ENCODE measurements at places on chromosomes 4 and X.
A peak's percentile ranks its signal among the peaks of the same experiment; 100 is the strongest.

GRCh38 chrX:140572724-140573123 is 67.9 kb upstream of the SOX3 start:
- no peak for DNase-seq

GRCh38 chrX:2501559-2502102 is 855 bp upstream of the DHRSX start:
- DNase-seq: no peak

GRCh38 chrX:118824173-118824730 is 628 bp downstream of the ZCCHC12 start:
- DNase-seq: no peak

- DNase-seq: no peak
Measured at GRCh38 chr4:85736571-85736970, 261.6 kb downstream of the ARHGAP24 start.

- peak; percentile 77 for DNase-seq
Measured at GRCh38 chrX:109732807-109733612, at the start of gene ACSL4. TSS of gene ACSL4 (minus strand) at chrX:109733257. CDS start at chrX:109683363, 49,894 bp downstream.

- DNase-seq: no peak
Measured at GRCh38 chrX:143095816-143096215, 70.1 kb downstream of the SPANXN4 start.

GRCh38 chrX:10833299-10834169 is 213.1 kb upstream of the MID1 start:
- no peak for DNase-seq

- no peak for DNase-seq
Measured at GRCh38 chr4:2702361-2702760, 53.8 kb downstream of the TNIP2 start.

- DNase-seq: no peak
Measured at GRCh38 chr4:40340030-40340429, 4.9 kb downstream of the CHRNA9 start.

DNA sequence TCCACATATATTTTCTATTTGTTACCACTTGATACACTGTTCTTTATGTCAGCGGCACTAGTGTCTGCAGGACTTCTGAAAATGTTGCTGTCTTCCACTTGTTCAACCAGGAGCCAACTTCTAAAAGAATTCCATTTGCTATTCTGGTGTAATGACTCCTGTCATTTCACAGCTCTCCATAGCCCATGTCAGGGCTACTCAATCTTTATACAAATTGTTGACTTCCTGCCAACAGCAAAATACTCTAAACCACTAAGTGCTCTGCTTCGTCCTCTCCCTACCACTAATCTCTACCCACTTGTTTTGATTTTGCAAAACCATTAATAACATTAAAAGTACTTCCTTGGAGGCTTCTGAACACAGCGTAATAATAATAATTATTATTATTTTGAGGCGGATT is 7.2 kb downstream of the CTSO start:
- no peak for DNase-seq

- no peak for DNase-seq
Measured at GRCh38 chrX:109926118-109926517, 76.8 kb upstream of the TMEM164 start.

DNA sequence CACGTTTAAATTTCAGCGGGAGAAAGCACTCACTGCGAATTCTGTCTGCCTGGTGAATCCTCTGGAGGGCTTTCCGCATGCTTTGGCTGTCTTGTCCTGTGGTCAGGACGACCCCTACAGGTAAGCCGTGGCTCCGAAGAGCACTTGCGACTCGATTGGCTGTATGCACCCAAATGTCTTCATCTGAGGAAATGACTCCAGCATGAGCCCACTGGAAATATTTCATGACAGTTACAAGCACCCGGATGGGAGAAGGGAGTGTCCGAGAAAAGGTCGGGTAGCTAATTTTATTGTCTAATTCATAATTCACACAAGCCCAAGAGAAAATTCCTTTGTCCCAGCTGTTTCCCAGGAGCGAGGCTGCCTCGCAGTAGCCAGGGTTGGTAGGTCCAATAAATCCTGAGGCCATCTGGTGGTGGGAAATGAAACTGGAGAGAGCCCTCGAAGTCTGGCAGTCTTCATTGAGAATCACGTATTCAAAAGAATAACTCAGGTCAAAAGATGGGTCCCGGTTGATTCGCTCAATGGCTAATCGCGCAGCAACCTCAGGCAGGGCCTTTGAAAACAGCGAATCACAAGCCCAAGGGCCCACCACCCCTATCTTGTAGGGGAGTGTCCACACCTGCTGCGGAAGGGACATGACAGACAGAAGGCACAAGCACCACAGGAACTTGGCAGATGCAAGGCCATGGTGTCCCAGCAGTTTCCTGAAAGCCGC is 6.6 kb downstream of the GUCY2F start:
- DNase-seq: no peak

DNA sequence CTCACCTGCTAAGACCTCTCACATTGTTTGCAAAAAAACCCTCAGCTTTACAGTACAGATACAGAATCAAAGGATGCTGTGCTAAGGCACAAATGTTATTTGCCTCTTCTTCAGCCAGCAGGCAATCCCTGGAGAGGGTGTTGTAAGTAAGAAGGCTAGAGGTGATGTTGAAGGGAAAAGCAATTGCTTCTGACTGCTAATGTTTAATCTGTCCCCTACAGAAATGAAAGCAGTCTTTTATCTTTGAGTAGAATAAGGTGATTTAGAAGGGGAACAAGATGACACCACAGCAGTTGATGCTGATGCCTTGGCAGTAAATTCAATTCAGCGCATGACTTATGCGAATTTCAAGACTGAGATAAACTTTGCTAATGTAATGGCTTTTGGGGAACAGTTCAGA is 1064.8 kb upstream of the IGFBP7 start:
- no peak for DNase-seq

GRCh38 chr4:8643441-8643840 is 50.9 kb downstream of the CPZ start:
- no peak for DNase-seq

DNA sequence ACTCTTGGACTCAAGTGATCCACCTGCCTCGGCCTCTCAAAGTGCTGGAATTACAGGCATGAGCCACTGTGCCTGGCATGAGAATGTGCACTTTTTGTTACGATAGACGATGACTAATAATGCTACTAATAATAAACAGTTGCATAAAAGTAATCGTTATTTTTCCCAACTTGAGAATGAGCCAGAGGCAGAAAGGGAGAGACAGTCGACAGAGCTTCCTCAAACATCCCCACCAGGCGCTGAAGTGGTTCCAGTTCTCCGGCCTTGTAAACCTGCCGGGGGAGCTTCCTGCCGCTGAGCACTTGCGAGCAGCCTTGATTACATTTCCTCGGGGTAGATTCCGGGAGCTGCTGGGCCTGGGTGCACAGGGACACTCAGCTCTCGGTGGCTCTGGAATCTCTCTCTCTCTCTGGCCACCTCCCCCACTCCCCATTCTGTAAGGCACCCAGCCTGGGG is 8.9 kb upstream of the HTRA3 start:
- DNase-seq: no peak

DNA sequence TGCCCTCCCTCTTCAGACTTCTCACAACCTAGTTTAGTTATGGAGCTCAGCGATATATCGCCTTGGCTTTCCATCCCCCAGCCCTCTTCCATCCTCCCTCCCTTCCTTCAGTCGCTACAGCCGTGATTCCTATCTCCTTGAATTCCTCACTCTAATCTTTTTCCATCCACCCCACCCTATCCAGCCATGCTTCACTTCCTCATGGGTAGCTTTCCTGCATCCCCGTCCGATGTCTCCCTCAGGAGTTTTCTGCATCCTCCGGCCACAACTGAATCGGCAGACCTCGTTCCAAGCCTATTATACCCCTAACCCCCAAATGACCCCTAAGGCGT is 456 bp downstream of the SNX12 start:
- DNase-seq: no peak

- DNase-seq: no peak
Measured at GRCh38 chr4:153420361-153420760, 45.8 kb upstream of the TMEM131L start.

GRCh38 chrX:120823556-120823955 is 52.1 kb downstream of the CT47B1 start:
- DNase-seq: no peak

DNA sequence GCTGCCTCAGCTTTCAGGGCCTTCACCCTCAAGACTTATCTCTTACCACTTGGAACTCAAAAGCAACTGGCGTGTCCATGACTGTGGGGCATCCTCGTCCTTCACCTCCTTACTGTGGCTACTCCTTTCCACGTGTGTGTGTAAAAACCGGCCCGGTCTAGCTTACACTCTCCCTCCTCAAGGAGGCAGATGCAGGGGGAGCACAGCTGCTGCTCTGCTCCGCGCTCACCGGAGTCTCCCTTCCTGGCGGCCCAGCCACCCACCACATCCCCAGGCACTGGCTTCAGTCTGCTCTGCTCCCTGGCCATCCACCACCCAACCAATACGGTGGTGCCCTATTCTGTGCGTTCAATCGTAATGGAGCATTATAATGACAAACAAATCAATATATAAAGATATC is 8.3 kb downstream of the RNF212 start:
- no peak for DNase-seq

DNA sequence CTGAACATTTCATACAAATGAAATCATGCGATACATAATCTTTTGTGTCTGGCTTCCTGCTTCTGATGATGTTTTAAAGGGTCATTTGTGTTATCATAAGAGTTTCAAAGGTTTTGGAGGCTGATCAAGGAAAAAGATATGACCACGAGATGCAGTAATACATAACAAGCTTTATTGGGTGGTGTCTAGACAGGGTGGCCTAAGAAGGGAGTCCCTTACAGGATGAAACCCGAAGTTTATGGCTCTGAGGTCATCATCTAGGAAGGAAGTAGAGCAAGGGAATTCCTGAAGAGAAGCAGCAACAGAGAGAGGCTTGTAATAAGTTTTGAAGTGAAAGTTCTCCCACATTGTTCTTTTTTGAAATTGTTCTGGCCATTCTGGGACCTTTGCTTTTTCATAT is 40.8 kb upstream of the SOD3 start:
- DNase-seq: no peak

DNA sequence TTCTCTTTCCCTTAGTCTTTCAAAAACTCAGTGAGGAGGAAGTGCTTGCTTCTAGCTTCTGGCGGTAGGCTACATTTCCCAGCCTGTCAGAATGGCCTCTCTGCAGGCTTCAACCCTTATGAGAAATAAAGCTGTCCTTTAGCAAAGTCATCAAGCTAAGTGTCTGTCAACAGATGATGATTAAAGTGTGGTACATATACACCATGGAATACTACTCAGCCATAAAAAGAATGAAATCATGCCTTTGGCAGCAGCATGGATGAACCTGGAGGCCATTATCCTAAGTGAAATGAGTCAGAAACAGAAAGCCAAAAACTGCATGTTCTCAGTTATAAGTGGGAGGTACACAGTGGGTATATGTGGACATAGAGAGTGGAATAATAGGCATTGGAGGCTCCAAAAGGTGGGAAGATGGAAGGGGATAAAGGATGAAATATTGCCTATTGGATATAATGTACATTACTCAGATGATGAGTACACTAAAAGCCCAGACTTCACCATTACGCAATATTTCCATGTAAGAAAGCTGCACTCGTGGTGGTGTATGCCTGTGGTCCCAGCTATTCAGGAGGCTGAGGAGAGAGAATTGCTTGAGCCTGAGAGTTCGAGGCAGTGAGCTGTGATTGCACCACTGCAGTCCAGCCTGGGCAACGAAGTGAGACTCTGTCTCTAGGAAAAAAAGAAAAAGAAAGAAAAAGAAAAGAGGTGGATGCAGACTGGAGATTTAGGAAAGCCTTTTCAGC is 7.9 kb downstream of the TRIM2 start:
- DNase-seq: no peak

DNA sequence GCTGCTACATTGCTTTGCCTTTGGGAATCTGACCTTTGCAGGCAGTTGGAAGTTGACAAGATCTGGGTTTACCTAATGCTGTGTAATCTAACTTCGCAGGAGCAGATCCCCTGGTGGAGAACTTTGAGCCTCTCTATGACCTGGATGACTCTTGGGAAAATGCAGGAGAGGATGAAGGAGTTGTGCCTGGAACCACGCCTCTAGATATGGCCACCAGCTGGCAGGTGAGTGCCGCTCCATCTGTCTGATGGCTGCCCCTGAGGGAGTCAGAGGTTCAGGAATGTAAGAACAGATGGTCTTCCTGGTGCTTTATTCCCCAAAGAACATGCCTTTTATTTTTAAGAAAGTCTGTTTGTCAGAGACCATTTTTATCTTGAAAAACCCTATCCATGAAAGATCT is 109.3 kb downstream of the NFKB1 start:
- DNase-seq: no peak

- no peak for DNase-seq
Measured at GRCh38 chr4:83582289-83582785, 46.4 kb downstream of the GPAT3 start.

DNA sequence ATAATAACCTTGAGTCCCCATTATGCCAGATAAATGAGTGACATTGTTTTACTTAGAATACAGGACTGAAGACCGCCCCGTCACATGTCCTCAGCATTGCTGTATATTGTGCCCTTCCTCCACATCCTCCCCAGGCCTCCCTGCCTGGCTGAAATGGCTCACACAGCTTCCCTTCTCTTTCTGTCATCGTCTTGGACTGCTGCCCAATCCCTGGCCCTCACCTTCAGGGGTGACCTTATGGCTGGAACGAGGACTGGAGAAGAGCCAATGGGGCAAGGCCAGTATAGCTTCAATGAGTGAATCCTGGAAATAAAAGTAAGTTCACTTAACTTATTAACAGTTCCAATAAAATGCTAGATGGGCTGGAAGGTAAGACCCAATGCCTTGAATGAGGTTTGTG is 2.7 kb downstream of the KCNE5 start:
- DNase-seq: no peak

DNA sequence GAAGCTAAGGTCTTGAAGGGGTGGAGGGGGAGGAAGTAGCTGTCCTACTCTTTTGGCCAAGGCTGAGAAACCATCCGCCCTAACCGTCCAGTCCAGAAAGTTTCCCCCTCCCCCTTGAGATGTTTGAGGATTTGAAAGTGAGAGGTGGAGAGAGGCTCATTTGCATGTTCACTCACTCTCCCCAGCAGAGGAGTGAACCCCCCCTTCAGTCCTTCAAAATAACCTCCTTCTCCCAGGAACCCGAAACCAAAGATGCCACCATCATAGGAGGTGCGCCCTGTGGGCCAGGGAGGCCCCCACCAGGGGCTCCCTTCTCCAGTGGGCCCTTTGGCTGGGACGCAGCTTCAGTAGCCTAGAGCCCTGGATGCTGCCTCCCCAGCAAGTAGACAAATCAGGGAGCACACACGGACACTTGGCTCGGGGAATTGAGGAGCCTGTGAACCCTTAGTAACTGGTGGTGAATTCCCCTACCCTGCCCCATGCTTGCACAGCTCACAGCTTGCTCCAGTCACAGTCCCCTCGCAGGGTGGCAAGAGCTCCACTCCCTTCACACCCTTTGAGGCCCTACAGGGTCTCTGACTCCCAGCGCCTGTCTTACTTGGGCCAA is 25.6 kb downstream of the ELF4 start:
- no peak for DNase-seq

GRCh38 chr4:25857851-25858400 is 4.9 kb downstream of the SEL1L3 start:
- no peak for DNase-seq

DNA sequence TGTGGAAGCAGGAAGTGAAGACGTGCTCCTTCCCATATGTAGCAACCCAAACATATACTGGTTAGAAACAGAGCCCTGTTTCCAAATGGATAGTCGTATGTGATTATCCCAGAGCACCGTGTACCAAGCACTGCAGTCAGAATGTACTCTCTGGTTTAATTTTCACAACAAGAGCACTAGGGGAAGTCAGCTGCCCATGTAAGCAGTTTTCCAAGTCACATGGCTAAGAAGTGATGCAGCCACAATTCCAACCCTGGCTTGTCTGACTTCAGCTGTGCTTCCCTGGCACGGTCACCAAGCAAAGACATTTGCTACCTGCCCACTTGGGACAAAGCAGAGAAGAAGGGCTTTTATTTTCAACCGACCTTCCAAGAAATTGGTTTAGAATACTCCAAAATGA is 28.2 kb upstream of the CEP135 start:
- no peak for DNase-seq

- no peak for DNase-seq
Measured at GRCh38 chr4:64718091-64718490, 308.8 kb upstream of the TECRL start.
